Spinal cord (tissue), 10 donors: ENCODE measurements at places on chromosomes 5 and 9. TPM values are rescaled to one million over a fixed set of nuclear protein-coding genes. Genes with fewer than 3 reads are reported as not detected.
A peak's percentile ranks its signal among the peaks of the same experiment; 100 is the strongest.

- no peak for DNase-seq
Measured at GRCh38 chr5:21810737-21811316, 1042.3 kb downstream of the CDH12 start.

DNA sequence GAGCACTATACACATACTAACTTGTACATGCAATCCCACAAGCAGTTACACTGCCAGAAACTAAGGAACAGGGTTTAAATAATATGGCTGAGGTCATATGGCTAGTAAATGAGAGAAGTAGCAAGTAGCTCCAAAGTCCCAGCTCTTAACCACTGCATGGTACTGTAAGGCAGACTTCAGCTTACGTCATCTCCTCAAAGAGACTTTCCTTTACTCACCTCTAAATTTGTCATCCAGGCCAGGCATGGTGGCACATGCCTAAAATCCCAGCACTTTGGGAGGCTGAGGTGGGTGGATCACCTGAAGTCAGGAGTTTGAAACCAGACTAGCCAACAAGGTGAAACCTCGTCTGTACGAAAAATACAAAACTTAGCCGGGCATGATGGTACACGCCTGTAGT lies 20.4 kb upstream of the SELENOP start:
- DNase-seq = no peak

GRCh38 chr5:22053195-22053594 lies 799.9 kb downstream of the CDH12 start:
- DNase-seq = peak; percentile 59

DNA sequence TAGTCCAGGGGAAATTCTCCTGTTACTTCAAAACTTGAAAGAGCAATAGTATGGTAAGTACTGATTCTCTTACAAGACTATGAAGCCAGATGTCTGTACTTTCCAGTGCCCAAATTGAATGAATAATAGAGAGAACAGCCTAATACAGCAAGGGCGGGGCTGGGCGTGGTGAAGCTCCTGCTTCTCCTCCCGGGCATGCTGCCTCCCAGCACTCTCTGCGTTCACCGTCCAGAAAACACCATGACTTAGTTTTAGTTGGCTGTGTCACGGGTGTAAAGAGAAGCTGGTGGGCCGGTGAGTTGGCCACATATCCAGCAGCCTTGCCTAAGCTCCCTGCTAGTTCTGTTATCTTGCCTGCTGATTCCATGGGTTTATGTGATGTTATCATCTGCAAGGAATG lies 40.7 kb upstream of the ADAMTS2 start:
- DNase-seq = no peak

DNA sequence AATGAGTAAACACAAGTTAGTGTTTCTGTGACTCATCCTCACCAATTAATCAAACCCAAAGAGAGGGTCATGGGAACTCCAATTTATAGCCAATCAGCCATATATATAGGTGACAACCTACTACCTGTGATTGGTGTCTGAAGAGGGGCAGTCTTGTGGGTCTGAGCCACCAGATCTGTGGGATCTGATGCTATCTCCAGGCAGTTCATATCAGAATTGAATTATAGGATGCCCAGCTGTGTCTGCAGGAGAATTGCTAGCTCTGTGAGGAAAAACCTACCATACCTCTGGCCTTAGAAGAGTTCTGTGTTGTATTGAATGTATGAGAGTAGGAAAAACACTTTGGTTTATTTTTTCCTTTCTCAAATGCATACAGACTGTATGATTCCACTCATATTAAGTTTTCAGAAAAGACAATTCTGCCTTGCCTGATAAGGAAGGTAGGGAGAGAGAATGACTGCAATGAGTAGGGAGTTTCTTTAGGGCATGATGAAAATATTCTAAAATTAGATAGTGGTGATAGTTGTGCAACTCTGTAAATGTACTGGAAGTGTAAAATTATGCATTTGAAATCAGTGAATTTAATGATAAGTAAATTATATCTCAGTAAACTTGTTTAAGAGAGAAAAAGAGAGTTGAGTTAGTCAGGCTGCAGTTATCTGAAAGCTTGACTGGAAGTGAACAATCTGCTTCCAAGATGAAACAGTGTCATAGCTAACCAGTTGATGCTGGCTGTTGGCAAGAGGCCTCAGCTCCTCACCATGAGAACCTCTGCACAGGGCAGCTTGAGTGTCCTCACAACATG lies 274.9 kb downstream of the AUH start:
- no peak for DNase-seq

DNA sequence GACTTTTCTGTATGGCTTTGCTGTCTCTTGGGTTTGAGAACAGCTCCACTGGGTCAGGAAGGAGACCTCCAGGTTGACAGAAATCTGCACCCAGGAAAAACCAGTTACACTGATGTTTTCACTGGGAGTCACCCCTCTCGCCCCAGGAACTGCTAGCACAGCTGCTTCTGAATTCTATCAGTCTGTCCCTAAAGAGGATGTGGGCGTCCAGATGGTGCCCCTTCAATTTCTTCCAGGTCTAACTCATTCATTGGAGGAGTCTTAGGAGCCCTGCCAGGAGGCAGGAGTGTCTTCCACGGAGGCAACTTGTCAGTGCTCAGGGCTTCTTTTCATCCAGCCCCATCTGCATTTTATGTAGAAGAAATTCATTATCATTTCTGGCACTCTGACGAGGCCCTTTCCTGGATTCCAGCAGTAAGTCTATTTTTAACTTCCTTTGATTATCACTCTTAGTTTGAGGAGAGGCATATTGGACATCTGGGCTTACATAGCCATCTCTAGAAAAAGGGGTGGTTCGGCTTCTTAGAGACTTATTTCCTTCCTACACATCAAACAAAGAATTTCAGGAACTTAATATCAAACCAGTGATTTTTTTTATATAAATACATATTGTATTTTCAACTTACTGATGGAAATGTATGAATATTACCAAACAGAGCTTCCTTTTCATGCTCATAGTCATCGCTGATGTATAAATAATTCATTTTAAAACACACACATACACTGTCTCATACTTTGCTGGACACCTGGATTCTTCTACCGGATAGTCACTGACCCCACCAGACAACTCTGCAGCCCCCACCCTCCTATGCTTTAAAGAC lies 148.8 kb downstream of the IRX2 start:
- no peak for DNase-seq

DNA sequence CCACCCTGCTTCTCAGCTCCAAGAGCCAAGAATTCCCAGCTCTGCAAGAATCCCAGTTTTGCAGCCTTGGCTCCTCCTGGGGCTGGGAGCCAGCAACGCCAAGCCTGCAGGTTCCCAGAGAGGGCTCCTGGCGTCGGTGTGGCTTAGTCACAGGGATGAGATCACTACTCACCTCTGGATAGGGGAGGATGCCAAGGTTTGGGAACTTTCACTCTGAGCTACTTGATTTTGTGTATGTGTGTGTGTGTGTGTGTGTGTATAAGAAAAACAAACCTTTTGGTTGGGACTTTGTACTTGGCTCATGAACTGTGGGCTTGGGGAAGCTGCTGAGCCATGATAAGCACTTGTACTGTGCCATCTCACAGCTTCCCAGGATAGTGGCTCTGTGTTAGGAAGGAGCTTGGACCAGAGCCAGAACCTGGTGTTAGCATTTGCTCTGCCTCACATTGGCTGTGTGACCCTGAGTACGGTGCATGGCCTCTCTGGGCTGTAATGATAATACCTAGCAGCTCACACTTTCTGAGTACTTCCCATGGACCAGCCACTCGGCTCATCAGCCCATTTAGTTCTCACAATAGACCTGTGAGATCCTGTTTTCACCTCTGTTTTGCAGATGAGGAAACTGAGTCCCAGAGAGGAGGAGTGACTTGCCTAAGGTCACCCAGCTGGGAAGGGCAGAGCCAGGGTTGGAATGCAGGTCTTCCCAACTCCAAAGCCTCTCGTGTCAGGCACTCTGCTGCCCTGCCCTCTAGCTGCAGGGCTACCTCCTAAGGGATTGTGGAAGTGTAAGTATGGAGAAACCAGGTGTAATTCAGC lies 41.4 kb upstream of the DAB2IP start:
- no peak for DNase-seq

GRCh38 chr9:80796632-80797031 lies 892.7 kb downstream of the TLE1 start:
- DNase-seq = peak; percentile 60

- DNase-seq = no peak
Measured at GRCh38 chr5:1899201-1899600, 16.5 kb upstream of the IRX4 start.

MZB1 gene
- polyA plus RNA-seq = 0.32 TPM

TTC23L gene
- 4.6 TPM for polyA plus RNA-seq

PPP3R2 gene
- polyA plus RNA-seq = 0.17 TPM

IL7R gene
- 2.1 TPM for polyA plus RNA-seq

C6 gene
- polyA plus RNA-seq = 0.41 TPM
